ENCODE measurements at places on chromosomes 2 and 18.
A peak's percentile ranks its signal among the peaks of the same experiment; 100 is the strongest.

GRCh38 chr2:19982268-19982667, 7.6 kb downstream of the WDR35 start:
- DNase-seq = no peak

- no peak for DNase-seq
Observed at GRCh38 chr18:80202264-80202998, 44.9 kb downstream of the PARD6G start.

DNA sequence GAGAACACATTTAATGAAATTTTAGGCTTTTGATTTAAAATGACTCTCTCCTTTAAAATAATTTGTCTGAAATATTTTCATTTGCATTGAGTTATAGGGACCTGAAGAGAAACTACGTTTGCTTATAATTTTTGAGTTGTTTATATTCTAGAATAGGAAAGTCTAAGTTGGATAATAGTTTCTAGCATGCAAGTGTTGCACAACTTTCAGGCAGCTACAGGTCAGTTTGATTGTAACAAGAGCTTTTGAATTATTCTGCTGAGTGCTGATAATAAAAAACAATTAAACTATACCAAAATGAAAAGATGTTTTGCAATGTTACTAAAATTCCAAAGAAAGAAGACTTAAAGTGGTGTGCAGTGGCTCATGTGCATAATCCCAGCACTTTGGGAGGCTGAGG, 71.0 kb downstream of the PDE1A start:
- no peak for DNase-seq

DNA sequence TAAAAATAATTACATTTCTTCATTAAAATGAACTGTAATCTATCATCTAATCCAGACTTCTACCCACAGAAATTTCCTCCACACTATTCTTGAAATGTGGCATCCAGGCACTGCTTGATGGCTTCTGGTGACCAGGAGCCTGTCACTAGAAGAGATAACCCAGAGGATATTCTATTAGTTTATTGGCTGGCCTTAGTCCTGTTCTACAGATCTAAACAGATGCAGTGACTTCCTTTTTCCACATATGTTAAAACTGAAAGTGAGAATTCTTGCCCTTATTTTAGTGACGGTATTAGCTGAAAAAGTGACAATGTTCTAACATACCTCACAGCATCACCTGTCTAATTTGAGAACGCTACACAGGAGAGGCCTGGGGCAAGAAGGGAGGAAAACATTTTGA, 775.4 kb downstream of the TSN start:
- no peak for DNase-seq

DNA sequence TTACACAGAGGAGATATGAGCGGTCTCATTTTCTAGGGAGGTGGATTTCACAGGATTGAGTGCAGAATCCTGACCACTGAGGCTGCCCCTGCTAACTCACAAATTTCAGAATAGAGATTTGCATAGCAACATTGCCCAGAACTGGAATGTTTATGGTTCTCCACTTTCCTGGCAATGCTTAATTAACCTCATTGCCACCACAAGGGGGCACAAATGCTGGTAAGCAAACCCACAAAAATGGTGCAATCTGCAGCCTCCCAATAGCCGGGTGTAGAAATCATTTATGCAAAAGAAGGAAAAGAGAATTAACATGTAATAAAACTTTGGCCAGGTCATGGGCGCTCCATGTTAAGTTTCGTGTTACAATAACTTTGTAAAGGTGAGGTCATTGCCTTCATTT, 112.4 kb downstream of the CYRIA start:
- DNase-seq = peak; percentile 26

DNA sequence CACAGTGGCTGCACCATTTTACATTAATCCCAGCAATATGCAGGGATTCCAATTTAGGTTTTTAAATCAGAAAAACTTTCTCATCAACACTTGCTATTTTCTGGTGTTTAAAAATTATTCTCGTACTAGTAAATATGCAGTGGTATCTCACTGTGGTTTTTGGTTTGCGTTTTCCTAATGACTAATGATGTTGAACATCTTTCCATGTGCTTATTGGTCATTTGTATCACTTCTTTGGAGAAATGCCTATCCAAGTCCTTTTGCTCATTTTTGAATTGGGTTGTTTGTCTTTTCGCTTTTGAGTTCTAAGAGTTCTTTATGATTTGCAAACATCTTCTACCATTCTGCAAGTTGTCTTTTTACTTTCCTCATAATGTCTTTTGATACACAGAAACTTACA, 62.1 kb upstream of the TCF7L1 start:
- DNase-seq = no peak

- DNase-seq = no peak
Observed at GRCh38 chr2:25377822-25378421, 36.2 kb upstream of the DNMT3A start.

DNA sequence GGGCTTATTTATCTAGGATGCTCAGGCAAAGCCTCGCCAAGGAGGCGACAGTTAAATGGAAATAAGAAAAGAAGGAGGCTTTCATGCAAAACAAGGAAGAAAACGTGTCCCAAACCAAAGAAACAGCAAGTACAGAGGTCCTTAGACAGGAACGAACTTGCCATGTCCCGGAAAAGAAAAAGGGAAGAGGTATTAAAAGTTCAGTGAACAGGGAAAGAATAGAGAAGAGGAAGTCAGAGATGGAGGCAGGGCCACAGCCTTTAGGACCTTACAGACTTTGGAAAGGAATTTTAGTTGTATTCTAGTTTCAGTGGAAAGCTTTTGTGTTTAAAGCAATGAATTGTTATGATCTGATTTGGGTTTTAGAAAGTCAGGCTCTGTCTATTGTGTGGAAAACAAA, 22.1 kb downstream of the IKZF2 start:
- no peak for DNase-seq

GRCh38 chr2:240444464-240444863, 9.0 kb downstream of the GPC1 start:
- no peak for DNase-seq

GRCh38 chr2:168246483-168247340, 683 bp downstream of the STK39 start:
- DNase-seq = peak; percentile 63

DNA sequence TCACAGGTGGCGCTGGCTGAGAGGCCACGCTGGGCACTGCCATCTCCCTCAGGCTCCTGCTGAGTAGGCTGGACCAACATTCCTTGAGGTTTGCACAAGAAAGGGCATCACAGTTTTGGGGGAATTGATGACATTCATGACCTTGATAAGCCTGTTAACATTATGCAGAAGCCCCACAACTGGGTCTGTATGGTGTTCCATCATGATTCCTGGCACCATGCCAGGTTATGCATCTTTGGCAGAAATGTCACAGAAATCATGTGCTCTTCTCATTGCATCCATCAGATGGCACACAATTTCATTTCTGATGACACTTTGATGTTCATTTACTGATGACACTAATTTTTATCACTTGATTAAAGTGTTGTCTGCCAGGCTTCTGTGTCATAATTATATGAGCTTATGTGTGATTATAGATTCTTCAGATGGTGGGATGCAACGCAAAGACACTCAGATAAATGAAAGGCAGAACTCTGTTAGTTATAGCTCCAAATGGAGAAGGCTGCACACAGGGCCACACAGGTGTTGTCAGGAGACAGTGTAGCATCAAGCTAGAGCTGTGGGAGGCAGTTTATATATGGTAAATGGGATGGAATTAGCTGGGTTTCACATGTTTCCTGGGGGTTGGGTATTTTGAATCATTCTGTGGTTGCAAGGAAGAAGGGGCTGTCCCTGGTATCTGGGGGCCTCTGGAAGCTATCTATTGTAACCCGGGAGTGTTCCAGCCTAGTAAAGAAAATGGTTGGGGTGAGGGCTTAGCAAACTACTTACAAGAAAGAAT, 191.3 kb downstream of the SLC39A10 start:
- DNase-seq = no peak

DNA sequence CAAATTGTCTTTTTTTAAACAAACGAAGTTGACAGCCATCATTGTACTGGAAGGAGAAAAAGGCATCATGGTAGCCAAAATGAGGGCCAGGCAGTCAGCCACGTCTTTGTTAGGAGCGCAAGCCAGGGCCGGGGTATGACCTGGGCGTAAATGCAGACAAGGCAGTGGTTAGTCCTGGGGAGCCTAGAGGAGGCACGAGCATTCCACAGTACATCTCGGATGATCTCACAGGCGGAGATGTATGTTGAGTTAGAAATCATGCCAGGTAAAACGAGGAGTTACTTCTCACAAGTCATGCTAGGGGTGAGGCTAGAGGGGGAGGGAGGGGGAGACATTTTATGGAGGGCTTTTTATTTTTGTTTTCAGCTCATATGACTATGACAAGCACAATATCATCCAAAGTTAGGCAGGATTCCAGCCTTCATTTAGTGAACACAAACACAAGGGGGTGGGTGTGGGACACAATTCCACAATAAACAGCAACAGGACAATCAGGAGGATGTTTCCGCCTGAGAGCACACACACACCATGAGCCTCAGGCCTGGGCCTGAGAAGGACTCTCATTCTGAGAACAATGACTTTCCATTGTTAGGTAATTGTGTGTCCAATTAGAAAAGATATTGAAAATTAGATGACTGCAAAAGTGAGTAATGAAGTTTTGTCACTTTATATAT, 64.4 kb upstream of the PGAP1 start:
- DNase-seq = peak; percentile 59

GRCh38 chr2:24993406-24994145, 21.8 kb upstream of the DNAJC27 start:
- DNase-seq = no peak

DNA sequence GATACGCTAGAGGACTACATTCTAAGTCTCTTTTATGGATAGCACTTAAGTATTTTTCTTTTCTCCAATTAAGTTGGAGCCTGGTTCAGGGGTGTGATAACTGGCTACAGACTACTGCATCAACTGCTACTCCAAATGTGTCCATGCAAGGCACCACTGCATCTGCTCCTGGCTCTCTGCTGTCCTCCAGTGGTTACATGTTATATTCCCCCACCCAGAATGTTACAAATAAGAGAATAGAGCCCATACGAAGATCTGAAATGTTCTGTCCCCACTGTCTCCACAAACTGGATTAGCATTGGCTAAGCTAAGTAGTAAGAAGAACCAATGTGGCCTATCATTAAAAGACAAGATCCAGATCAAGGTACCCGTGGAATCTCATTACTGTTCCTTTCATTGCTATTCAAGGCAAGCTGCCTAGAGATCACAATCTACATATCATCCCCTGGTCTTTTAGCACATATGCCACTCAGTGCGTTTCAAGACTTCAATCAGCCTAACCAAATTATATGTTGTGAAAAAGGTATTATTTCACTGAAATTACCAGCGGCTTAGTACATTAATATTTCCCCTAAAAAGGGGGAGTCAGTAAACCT, 308.3 kb upstream of the SLC8A1 start:
- peak; percentile 65 for DNase-seq

DNA sequence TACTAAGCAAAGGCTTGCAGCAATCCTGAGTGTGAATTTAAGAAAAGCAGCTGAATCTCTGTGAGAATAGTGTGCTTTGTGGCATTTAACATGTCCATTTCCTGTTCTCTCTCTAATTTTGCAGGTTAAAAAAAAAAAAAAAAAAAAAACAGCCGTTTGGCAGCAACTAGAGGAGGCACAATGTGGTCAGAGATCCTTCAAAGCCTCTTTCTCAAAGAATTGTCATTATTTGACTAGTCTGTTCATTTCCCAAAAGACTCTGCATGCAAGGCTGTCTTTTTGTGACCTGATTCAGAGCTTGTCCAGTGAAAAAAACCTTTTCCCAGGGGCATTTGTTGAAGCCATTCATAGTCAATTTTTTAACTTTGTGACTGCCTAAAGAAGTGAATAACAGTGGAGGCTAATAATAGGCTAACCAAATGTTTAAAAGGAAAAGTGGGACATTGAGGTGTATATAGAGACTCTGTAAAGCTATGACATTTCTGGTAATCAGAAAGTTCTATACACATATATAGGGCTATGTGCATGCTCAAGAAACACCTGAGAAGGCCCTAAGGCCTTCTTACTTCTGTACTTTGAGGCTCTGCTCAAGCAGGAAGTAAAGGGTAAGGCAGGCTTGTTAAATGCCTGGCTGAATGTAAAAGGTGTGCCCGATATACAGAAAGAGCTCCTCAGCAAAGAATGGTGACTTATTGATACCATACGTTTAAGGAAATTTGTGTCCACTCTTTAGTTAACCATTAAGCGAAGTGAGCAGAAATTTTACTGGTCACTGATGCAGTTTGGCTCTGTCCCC, 289.6 kb upstream of the RAB6C start:
- no peak for DNase-seq

GRCh38 chr2:67724261-67724660, 327.1 kb downstream of the ETAA1 start:
- DNase-seq = no peak

DNA sequence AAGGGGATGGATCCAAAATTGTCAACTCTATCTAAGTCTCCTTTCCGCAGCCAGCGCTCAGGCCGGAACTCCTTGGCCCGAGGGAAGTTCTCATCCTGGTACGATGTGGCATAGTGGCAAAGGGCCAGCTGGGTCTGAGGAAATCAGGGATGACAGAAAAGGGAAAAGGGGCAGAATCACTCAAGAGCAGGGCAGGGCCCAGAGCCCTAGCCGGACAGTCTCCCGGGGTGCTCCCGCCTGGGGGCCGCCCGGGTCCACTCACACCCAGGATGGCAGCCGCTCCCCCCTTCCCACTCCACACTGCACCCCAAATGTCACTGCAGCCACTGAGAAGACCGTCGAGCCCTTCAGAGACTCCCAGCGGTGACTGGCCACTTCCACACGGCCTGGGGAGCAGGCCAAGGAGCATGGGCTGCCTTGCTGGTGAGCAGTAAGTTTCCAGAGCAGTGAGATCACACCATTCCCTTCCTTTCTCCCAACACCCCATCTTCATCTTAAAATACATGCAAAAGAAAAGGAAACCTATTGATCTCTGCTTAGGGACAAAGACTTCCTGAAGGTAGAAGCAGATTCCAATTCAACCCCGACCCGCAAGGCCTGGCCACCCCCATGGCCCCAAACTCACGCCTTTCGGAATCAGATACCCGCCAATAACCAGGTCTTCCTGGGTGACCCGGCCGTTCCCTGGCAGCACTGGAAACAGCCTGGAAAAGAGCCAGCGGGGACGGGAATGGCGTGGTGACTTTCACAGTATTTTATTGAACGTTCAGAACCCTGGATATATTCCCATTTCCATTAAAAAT, 26.7 kb downstream of the CYP27C1 start:
- no peak for DNase-seq
